ENCODE measurements at places on chromosomes 12 and 14. TPM values are rescaled to one million over a fixed set of nuclear protein-coding genes. Genes with fewer than 3 reads are reported as not detected.

Gene INSM2
- total RNA-seq = not detected

Gene CACNB3
- 8.5 TPM for total RNA-seq

Gene CD9
- total RNA-seq = 22.7 TPM

Gene ERP27
- total RNA-seq = not detected

Gene PARP11
- total RNA-seq = 5.5 TPM

Gene LRTM2
- not detected for total RNA-seq

Gene PTPRB
- total RNA-seq = 2.3 TPM

Gene EFS
- not detected for total RNA-seq

Gene TSPAN11
- total RNA-seq = 0.16 TPM

Gene AVPR1A
- total RNA-seq = not detected

Gene CD4
- not detected for total RNA-seq

Gene ZDHHC22
- total RNA-seq = 0.40 TPM

Gene RAPGEF3
- total RNA-seq = 0.47 TPM

Gene MGP
- not detected for total RNA-seq

Gene IPO8
- total RNA-seq = 23.2 TPM

Gene ATG101
- total RNA-seq = 105 TPM

Gene RERG
- 2.8 TPM for total RNA-seq

Gene FAM181A
- not detected for total RNA-seq

Gene SDR9C7
- total RNA-seq = 0.16 TPM

Gene RNASE7
- 0.16 TPM for total RNA-seq

Gene KRT72
- total RNA-seq = not detected

Gene OTX2
- not detected for total RNA-seq

Gene METTL1
- total RNA-seq = 9.9 TPM

Gene FAM216A
- 40.7 TPM for total RNA-seq

Gene OR6C2
- total RNA-seq = not detected

Gene TAS2R9
- not detected for total RNA-seq

Gene GPR132
- total RNA-seq = not detected

Gene IL22
- not detected for total RNA-seq

Gene SLC5A8
- not detected for total RNA-seq

Gene SLC41A2
- 9.7 TPM for total RNA-seq

Gene TSPAN31
- total RNA-seq = 50.7 TPM

Gene ZNF385A
- total RNA-seq = 4.1 TPM

Gene GYS2
- not detected for total RNA-seq

Gene MMP19
- total RNA-seq = 8.6 TPM

Gene DDN
- 3.4 TPM for total RNA-seq

Gene TMEM233
- total RNA-seq = 7.2 TPM

Gene OR4E2
- not detected for total RNA-seq

Gene PIANP
- total RNA-seq = not detected

Gene HOXC11
- 2.2 TPM for total RNA-seq

Gene CEBPE
- not detected for total RNA-seq

Gene EID3
- 1.7 TPM for total RNA-seq

Gene POTEM
- not detected for total RNA-seq

Gene IFNG-AS1
- not detected for total RNA-seq

Gene GABARAPL1
- total RNA-seq = 52.6 TPM

Gene PLEKHH1
- total RNA-seq = 0.05 TPM

Gene CATSPERB
- not detected for total RNA-seq

Gene TAS2R8
- total RNA-seq = 0.21 TPM

Data from myocyte (in vitro differentiated cells).